Endothelial cell of coronary artery (primary cell): ENCODE measurements at places on chromosomes 13 and 19. TPM values are rescaled to one million over a fixed set of nuclear protein-coding genes. Genes with fewer than 3 reads are reported as not detected.

The PCSK4 gene
- 0.81 and 1.0 TPM in 2 replicates for total RNA-seq

The ZNF254 gene
- total RNA-seq: 12.1 and 13.9 TPM in 2 replicates

The ZNF558 gene
- total RNA-seq: 0.54 and 4.1 TPM in 2 replicates

The ZNRF4 gene
- total RNA-seq: not detected in 2 replicates

The KIR3DL2 gene
- total RNA-seq: not detected in 2 replicates

The CEACAM7 gene
- total RNA-seq: not detected in 2 replicates

The PALM3 gene
- total RNA-seq: under 0.01 and 0.18 TPM in 2 replicates

The STOML3 gene
- not detected in 2 replicates for total RNA-seq

The RNF225 gene
- 0.09 TPM in 1 of 2 replicates, not detected in the other for total RNA-seq

The LGI4 gene
- total RNA-seq: 0.09 TPM in 1 of 2 replicates, not detected in the other

The SSC5D gene
- 0.27 and 2.1 TPM in 2 replicates for total RNA-seq

The KCNRG gene
- 7.3 and 9.8 TPM in 2 replicates for total RNA-seq

The LGALS14 gene
- total RNA-seq: not detected in 2 replicates

The KIR2DL4 gene
- total RNA-seq: not detected in 2 replicates

The NCR1 gene
- not detected in 2 replicates for total RNA-seq

The CEBPA gene
- total RNA-seq: 0.09 and 0.18 TPM in 2 replicates

The DAPK3 gene
- 170 and 222 TPM in 2 replicates for total RNA-seq

The MTUS2 gene
- total RNA-seq: under 0.01 TPM in 2 replicates

The SPTBN4 gene
- 0.09 and 0.28 TPM in 2 replicates for total RNA-seq

The MZT1 gene
- 10.2 and 16.4 TPM in 2 replicates for total RNA-seq

The CDC42EP5 gene
- 34.8 and 39.1 TPM in 2 replicates for total RNA-seq

The PGLYRP1 gene
- not detected in 2 replicates for total RNA-seq

The TMEM190 gene
- not detected in 2 replicates for total RNA-seq

The SPIB gene
- total RNA-seq: 0.09 TPM in 1 of 2 replicates, not detected in the other

The COX6B2 gene
- total RNA-seq: not detected in 2 replicates

The SIAH3 gene
- total RNA-seq: under 0.01 TPM in 1 of 2 replicates, not detected in the other

The SELENOV gene
- not detected in 2 replicates for total RNA-seq

The KIR3DL1 gene
- total RNA-seq: not detected in 2 replicates

The C5AR2 gene
- total RNA-seq: 0.09 and 0.28 TPM in 2 replicates

The FGF9 gene
- not detected in 2 replicates for total RNA-seq

The NXNL1 gene
- total RNA-seq: not detected in 2 replicates

The ZNF304 gene
- 7.6 and 8.9 TPM in 2 replicates for total RNA-seq

The PRSS57 gene
- total RNA-seq: not detected in 2 replicates

The PRTN3 gene
- total RNA-seq: not detected in 2 replicates

The SMIM44 gene
- total RNA-seq: not detected in 2 replicates

The SGCG gene
- total RNA-seq: 0.56 TPM in 1 of 2 replicates, not detected in the other

The POLRMT gene
- total RNA-seq: 26.4 and 40.2 TPM in 2 replicates

The CGB8 gene
- not detected in 2 replicates for total RNA-seq

The FEM1A gene
- 14.8 and 16.4 TPM in 2 replicates for total RNA-seq

The ZNF256 gene
- 3.6 and 4.1 TPM in 2 replicates for total RNA-seq

The AKAP8L gene
- total RNA-seq: 48.9 and 67.4 TPM in 2 replicates

The CEACAM6 gene
- total RNA-seq: not detected in 2 replicates

The SLC25A23 gene
- 14.5 and 18.7 TPM in 2 replicates for total RNA-seq

The TNFSF9 gene
- total RNA-seq: 0.75 and 0.99 TPM in 2 replicates

The WDR87 gene
- total RNA-seq: not detected in 2 replicates

The BORA gene
- 4.5 and 6.4 TPM in 2 replicates for total RNA-seq

The PABPC3 gene
- total RNA-seq: 0.09 TPM in 2 replicates

The KCNJ14 gene
- total RNA-seq: 0.36 and 0.75 TPM in 2 replicates

The ZNF177 gene
- 0.72 and 1.2 TPM in 2 replicates for total RNA-seq

The CD37 gene
- not detected in 2 replicates for total RNA-seq

The MIA gene
- total RNA-seq: not detected in 2 replicates

The IRGC gene
- total RNA-seq: not detected in 2 replicates

The N4BP2L1 gene
- 0.54 and 1.3 TPM in 2 replicates for total RNA-seq

The CAMSAP3 gene
- total RNA-seq: under 0.01 and 0.09 TPM in 2 replicates

The SH2D3A gene
- total RNA-seq: 0.18 and 0.38 TPM in 2 replicates

The LSM7 gene
- 113 and 170 TPM in 2 replicates for total RNA-seq

The ZNF382 gene
- 3.1 and 8.7 TPM in 2 replicates for total RNA-seq

The RXFP2 gene
- total RNA-seq: not detected in 2 replicates

The HCN2 gene
- 0.63 and 2.9 TPM in 2 replicates for total RNA-seq
